ENCODE measurements at places on chromosomes 16 and 17.

GRCh38 chr17:83103200-83103942 is 24.0 kb downstream of the METRNL start:
- peak; percentile 70 for DNase-seq

DNA sequence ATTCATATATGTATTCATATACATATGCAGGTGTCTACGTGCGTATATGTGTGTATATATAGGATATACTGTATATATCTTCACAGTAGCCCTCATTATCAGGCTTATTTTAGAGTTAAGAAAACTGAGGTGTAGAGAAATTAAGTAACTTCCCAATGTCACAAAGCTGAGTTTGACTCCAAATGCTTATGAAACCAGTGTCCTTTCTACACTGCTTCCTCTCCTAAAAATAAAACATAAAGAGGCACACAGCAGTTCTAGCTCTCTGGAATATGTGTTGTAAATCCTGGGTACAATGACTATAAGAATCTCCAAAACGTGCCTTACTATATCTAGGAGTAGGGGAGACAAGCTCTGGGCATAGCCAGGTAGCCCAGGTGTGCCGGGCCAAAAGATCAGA is 40.0 kb upstream of the CCL1 start:
- DNase-seq = no peak

DNA sequence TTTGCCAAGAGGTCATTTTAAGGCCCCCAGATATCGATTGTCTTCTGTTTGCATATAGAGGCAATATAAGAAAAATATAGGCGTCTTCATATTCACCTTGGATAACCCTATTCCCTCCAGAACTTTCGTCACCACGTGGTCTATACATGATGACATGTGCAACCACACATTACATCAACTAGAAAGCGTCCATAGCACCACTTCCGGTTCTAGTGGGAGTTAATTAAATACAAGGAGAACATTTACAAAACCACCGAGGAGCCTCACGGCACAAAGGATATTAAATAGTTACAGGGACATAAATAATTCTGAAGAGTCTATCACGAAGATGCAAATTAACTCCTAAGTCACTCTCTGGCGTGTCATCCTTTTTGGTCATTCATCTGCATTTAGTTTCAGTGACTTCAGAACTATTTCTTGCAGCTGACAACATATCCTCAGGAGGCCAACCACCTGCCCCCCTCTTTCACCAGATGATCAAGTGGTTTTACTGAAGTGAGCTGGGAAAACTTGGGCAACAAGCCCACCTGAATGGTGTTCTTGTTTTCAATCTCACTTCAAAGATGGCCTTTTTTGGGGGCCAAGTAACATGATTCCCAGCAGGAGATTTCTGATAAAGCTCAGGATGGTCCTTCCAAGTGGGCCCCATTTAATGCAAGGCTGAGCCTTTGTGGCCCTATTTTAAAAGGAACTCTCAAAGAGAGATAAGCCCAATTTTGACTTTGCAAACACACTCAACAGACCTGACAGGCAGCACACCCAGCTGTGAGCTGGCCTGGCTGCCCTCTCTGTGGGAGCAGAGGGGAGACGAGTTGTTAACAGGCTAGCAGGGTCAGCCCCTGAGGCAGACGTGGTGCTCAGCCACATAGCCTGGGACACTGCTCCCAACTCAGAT is 15.3 kb downstream of the CMTM3 start:
- peak; percentile 76 for DNase-seq

DNA sequence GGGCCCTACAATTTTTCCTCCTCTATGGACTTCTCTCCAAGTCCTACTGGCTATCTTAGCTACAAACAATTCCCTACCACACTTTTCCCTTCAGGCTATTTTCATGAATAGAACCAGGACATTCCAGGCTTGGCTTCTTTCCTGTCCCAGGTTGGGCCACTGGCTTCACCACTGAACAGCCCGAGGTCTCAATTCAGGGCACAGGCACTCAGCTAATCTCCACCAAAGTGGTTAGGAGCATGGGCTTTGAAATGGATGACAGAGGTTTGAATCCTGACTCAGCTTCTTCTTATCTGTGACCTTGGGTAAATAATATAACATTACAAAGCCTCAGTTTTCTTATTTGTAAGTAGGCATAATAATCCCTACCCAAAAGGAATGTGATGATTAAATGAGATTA is 50.9 kb upstream of the ZNF629 start:
- peak; percentile 35 for DNase-seq

Data from EL (cell line).